H4 (cell line): ENCODE measurements at places on chromosomes 16 and 17.
A peak's percentile ranks its signal among the peaks of the same experiment; 100 is the strongest.

DNA sequence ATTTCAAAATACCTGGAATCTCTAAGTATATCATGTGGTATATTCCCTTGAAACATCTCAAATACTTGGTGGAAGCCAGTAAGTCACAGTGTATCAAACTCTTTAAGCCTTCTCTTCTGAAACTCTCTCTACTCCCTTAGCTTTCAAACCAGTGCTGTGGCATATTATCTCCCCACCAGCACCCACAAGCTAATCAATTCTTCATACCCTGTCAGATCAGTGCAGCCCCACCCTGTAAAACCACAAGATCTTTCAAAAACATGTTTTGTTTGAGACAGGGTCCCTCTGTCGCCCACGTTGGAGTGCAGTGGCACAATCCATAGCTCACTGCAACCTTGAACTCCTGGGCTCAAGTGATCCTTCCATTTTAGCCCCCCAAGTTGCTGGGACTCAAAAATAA, 91.6 kb upstream of the C17orf78 start:
- no peak for DNase-seq

DNA sequence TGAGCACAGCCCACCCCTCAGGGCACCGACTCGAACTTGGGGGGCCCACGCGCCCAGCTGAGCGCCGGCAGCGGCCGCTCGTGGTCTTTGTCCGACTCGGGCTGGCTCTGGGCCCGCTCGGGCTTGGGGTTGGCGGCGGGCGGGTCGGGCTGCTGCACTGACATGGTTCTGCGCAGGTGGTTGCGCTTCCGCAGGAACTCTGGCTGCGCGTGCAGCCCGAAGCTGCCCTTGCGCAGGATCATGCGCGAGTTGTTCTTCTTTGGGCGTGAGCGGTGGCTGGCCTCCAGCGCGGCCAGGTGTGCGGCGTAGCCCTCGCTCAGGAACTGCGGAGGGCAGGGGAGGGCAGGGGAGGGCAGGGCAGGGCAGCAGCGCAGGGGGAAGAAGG, 11.1 kb downstream of the PIMREG start:
- DNase-seq, result no peak

GRCh38 chr17:72381597-72382397, 261.0 kb downstream of the SOX9 start:
- DNase-seq, result peak; percentile 93

DNA sequence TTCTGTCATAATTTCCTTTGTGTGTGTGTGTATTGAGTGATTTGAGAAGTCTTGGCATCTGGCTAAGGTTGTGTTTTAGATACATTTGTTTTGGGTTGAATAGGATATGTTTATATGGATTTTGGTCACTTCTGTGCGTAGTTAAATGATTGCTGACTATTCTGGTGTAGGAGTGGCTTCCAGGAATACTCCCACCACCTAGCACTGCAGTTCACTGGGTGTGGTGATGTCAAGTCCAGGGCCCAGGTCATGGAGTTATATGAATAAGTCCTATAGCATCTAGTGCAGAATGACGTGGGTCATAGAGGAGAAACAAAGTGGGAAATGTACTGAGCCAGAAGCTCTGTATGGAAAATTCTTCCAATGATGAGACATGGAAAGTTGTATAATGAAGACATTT, 465.4 kb upstream of the CCL2 start:
- DNase-seq, result no peak

DNA sequence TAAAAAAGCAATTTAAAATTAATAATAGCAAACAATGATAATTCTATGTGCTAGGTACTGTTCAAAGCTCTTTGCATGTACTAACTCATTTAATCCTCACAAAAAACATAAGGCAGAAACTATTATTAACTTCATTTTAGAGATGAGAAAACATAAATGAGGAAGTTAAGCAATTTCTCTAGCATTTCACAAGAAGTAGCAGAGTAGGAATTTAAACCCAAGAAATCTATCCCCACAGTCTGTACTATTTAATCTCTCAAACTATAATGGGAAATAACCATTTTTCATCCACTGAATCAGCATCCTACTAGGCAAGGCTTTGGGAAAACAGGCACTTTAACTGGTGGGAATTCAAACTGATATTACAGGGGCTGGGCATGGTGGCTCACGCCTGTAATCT, 42.2 kb upstream of the INTS2 start:
- DNase-seq, result no peak

- peak; percentile 60 for DNase-seq
Observed at GRCh38 chr16:51084074-51084928, 66.8 kb downstream of the SALL1 start.

DNA sequence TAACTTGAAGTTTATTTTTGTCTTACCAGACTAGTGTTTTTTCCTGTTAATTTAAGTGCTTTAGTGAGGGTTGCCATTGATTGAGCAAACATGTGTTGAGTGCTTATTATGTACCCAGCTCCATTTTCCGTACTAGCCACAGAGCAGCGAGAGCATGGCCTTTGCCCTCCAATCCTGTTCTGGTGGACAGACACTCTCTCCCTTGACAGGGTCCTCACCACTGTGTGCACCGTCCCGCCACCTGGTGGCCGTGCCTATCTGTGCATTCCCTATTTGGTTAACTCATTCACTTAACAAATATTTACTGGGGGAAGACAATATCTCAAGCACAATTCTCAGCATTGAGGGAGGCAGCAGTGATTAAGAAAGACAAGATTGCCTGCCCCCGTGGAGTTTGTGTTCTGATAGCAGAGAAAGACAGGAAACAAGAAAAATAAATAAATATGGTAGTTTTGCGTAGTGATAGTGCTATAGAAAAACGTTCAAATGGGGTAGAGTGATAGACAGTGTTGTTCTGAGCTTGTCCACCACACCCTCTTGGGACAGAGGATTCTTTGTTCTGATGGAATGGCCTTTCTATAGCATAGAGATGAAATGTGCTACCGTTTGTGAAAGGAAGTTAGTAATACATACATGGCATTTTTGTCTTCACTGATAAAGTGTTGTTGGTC, 13.0 kb downstream of the CDH13 start:
- peak; percentile 61 for DNase-seq

DNA sequence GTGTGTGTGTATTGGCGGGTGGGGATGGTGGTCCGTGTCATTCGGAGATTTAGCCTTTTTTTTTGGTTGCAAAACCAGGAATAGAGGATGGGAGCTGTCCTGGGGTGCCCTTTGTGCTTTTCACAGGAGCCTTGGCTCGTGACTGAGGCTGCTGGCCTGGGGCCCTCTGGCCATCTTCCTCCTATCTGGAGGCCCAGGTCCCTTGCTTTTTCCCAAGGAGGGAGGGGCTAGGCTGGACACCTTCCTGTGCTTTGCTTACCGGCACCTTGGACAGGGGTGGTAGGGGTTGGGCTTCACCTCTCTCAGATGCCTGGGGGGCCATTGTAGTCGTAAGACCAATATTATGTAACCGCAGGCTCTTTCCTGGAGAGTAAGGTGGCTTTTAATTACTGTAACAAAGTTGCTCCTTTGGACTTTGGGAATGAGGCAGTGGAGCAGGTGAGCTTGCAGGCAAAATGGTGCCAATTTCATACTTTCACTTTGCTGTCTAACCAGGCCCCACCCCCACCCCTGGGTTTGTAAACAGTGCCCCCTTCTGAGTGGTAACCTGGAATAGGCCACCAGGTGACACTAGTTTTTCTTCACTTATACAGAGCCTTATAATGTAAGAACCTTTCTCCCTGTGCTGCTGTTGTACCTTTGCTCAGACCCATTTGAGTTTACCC, 1.2 kb downstream of the DYNLL2 start:
- DNase-seq, result peak; percentile 57

DNA sequence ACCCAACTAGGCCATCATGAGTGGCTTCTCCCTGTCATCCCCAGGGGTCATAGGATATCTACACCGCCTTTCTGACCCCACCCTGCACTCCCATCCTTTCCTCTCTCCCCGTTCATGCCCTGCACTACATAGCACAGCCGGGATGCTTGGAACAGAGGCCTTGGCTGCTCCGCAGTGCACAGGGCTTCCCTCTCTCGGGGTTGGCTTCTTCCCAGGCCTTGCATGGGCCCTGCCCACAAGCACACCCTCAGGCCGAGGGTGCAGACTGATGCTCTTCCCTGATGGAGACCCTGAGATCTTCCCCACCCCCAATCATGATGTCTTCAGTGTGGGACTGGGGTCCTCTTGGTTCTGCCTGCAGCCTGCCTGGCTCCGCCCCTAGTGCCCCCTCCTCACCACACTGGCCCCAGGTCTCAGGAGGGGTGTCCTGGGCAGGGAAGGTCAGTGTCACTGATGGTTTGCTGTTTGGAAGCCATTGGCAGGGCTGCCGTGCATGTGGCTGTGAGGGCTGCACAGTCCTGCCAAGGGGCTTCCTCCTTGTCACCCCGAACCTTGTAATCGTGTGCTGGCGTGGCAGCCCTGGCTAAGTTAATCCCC, 14.3 kb upstream of the NAGLU start:
- no peak for DNase-seq

DNA sequence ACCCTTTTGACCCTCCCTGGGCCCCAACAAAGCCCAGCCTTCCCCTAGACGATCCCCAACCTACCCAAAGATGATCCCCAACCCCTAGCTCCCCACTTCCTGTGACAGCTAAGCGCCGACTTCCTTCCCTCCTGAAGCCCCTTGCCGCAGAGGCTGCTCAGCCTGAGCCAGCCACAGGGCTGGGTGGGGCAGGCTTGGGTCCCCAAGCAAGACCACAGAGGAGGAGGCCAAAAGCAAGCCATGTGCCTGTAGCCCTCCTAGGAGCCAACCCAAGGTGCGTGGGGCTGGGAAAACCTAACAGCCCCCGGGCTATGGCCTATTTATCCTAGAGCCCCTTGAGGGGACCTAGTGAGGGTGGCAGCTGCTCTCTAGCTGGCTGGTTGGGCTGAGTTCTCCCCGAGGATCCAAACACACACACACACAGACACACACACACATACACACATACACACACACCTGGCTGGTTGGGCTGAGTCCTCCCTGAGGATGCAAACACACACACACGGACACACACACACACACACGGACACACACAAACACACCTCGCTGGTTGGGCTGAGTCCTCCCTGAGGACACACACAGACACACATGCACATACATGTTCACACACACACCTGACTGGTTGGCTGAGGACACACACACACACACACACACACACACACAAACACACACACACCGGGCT, 4.8 kb downstream of the ARRB2 start:
- DNase-seq, result no peak

- no peak for DNase-seq
Observed at GRCh38 chr16:67101311-67102082, 8.2 kb upstream of the PHAF1 start.

DNA sequence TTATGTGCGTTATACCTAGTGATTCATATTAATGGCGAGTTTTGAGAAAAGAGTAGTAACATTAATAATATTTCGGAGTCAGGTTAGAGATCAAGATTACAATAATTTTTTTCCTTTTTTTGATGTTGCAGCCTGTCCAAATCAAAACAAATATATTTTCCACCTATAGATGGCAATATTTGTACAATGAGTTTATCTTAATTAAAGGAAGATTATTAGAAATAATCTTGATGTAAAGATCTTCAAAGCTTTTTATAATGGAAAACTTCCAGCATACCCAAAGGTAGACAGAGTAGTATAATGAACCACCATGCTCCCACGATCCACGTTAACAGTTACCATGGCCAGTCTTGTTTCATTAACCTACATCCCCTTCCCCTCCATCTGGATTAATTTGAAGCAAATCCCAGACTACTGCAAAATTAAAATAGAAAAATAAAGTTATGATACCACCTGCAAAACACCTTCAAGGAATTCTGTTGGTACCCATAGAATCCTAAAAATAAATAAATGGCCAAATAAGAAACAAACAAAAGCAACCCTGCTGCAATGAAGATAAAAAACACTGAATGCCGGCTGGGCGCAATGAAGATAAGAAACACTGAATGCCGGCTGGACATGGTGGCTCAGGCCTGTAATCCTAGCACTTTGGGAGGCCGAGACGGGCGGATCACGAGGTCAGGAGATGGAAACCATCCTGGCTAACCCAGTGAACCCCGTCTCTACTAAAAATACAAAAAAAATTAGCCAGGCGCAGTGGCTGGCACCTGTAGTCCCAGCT, 46.5 kb upstream of the GINS3 start:
- no peak for DNase-seq

- DNase-seq, result peak; percentile 40
Observed at GRCh38 chr17:62800585-62800984, 7.5 kb downstream of the MARCHF10 start.

DNA sequence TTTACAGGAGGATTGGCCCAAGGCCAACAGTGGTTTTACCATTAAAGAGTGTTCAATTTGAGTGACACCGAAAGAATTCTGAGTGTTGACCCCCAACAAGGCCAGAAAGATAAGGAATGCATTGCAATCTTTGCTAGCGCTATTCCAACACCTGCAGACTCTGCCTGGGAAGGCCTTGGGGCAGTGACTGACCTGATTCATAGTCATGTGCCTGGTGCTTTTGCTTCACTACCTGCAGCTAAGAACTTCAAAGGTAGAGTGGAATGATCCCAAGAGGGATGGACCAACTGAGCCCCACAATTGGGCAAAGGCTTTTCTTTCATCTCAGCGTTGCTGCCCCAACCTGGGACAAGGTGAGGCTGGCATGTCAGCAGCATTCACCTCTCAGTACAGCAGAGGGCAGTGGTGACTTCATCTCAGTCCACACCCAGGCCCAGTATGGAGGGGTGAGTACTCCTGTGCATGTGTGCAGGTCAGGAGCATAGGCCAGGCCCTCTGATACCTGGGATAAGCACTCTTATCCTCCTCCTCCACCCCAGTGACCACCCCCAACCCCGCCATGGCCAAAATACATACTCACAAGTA, 149.6 kb upstream of the GNAO1 start:
- DNase-seq, result no peak

DNA sequence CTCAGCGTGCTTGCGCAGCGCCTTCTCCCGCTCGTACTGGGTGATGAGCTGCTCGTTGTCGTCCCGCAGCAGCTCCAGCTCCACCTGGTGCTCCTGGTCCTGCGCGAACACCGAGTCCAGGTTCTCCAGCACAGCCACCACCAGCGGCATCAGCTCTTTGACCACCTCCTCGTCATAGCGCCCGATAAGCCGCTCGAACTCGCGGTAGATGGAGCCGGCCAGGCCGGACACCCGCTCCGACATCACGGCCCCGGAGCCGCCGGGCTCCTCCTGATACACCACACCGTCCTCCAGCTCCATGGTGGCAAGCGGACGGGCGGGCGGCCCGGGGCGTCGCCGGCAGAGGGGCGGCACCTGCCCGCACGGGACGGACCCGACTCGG, 320 bp downstream of the SPAG9 start:
- DNase-seq, result peak; percentile 35

- no peak for DNase-seq
Observed at GRCh38 chr17:2419486-2419885, 18.6 kb upstream of the MNT start.

GRCh38 chr16:69775563-69775962, 13.4 kb downstream of the WWP2 start:
- no peak for DNase-seq

DNA sequence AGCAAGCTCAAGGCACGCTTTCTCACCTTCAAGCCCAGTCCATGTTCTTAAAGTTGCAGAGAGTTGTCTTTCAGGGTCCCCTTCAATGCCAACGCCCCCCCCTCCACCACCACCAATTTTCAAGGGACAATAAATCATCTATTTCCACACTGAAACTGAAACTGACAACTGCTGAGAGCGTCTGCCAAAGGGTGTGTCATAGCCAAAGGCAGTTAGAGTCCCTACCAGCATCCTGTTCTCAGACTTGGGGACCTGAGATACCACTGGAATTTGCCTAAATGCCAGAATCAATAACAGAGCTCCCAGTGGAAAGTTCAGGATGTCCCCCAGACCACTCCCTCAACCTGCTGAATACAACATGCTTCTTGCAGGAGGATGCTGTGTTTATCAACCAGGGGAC, 133.2 kb upstream of the SOX9 start:
- no peak for DNase-seq

GRCh38 chr16:87968541-87968940, 17.3 kb downstream of the BANP start:
- DNase-seq, result no peak
